ENCODE measurements at places on chromosomes 7 and 10. TPM values are rescaled to one million over a fixed set of nuclear protein-coding genes. Genes with fewer than 3 reads are reported as not detected.

The PLPP4 gene
- total RNA-seq = not detected

The OR6B1 gene
- total RNA-seq = not detected

The CISD1 gene
- total RNA-seq = 82.9 TPM

The NEUROG3 gene
- not detected for total RNA-seq

The UCMA gene
- total RNA-seq = not detected

The SLC18A3 gene
- not detected for total RNA-seq

The UBN2 gene
- total RNA-seq = 8.0 TPM

The PPP1R9A gene
- 0.45 TPM for total RNA-seq

DNA sequence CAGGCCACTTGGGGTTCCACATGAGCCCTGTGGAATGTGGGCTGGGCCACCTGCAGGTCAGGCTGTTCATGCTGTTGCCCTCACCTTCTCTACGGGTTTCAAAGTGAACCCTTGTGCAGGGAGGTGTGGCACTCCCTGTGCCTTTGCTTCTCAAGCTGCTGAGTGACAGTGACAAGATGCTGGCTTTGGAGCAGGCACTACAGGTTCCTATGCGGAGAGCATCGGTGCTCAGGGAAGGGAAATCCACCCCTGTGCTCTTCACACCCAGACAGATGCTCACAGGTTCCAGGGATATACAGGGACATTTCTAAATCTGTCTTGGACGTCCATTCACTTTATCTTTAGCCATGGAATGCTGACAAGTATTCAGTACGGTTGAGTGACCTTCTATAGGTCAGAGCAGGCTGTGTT is 1005.0 kb downstream of the LRMDA start:
- peak; percentile 25 for DNase-seq

DNA sequence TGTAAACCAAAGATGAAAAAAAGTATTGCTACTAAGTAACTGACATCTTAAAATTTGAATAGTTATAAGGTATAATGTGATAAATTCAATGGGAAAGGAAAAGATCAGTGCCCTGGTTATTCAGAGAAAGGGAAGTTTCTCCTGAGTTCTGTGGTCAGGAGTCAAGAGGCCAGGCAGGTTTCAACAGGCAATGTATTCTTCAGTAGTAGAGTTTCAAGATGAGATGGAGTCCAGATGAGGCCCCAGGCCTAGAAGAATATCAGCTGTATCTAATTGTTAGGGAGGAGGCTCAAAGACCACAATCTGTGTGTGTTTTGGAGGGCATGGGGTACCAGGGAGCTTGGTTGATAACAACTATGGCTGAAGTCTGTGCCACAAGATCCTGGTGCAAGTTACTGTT is 101.4 kb upstream of the DLX6 start:
- no peak for DNase-seq

- peak; percentile 32 for DNase-seq
Observed at GRCh38 chr7:76354981-76355730, 3.6 kb downstream of the YWHAG start.

DNA sequence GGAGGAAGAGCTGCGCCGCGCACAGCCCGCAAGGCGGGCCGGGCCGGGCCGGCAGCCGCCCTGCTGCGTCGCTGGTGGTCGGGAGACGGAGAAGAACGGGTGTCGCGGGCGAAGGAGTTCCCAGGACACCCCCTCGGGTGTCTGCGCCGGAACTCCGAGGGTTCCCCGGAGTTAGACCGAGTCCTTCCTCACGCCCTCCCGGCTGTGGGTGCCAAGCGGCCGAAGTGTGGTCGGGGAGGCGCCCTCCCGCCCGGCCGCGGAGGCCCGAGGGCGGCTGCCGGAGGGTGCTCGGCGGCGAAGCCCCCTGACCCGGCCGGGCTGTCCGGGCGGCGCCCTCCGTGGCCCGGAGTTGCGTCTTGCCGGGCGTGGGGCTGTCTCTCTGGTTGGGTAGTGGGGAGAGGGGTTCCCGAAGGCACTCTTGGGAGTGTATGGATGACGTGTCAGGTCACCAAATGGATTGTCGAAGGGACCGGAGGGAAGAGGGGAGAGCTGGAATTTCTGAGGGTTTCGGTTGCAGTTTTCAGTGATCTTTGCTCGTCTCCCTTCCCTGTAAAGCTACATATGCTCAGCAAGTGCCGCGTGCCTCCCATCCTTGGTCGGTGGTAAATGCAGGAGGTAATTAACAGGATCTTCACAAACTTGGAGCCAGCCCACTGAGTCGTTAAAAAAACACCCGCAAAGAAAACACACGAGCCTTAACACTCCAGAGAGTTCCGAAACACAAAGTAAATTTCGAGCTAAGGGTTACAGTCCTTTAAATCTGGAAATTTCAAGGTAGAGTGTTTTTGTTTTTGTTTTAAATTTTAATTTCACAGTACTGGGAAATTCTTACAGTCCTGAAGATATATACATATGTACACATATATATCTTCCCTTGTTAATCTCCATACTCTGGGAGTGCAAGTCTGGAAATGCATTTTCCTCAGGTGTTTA is 871 bp downstream of the ST7 start:
- DNase-seq = peak; percentile 79

GRCh38 chr10:129715805-129716204 is 248.3 kb downstream of the EBF3 start:
- no peak for DNase-seq

DNA sequence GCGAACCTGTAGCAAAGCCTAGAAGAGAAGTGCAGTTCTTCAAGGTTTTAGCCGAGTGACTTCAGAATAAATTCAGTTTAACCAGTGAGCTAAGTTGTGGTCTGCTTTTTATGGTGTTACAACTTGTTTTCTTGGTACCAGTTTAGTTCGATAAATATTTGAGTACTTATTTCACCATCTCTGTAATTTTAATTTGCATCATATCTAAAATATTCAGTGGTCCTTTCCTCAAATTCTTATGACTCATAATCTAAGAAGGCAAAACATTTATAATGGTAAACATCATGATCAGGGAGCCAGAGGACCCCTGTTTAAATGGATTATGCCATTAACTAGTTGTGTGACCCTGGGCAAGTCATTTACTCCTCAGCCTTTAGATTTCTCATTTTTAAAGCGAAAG is 4.1 kb upstream of the BMPER start:
- no peak for DNase-seq

DNA sequence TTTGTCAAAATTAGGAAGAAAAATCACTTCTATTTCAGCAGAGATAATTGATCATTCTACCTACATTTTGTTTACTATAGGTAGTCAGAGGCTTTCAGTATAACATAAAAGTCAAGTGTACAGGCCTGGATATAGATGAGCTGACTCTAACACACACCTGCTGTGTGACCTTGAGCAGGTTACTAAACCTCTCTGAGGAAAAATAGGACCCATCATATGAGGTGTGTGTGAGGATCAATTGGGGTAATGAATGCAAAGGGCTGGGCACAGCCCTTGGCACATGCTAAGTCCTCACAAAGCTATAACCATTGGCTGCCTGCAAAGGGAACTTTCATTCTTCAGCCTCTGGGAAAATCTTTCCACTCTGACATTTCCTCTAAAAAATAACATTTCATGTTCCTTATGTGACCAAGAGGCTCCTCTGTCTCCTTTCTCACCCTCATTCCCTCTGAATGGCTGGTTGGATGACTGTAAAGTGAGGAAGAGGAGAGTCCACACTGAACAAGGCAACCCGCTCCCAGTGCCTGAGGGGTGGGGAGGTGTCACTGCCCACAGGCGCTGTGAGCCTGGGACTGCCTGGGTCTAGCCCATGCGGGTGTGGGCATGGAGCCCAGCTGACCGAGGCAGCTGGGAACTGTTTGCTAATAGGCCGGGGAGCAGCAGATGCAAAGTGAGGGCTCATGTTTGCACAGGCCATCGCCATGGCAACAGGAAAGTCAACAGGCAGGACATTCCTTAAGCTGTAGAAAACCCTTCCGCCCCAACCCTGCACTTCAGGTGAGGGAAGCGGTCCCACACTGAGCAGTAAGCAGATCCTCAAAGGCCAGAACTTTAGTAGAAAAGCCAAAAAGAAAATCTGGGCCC is 36.8 kb downstream of the MYOF start:
- peak; percentile 94 for DNase-seq

DNA sequence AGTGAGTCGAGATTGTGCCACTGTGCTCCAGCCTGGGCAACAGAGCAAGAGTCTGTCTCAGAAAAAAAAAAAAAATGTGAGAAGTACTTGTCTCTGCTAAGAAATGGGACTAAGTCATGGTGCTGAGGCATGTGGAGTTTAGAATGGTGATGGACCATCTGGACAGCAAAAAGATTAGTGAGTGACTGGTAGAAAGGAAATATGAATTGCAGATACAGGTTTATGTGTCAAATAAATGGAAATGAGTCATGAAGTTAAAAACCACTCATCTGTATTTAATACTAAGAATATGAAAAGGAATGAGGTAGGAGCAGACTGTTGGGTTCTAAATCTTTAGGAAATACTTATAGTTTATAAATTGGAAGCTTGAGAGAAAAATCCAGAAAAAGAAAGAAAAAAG is 625.7 kb upstream of the ANKRD30A start:
- peak; percentile 21 for DNase-seq

GRCh38 chr10:96666741-96667140 is 53.6 kb downstream of the PIK3AP1 start:
- DNase-seq = no peak

GRCh38 chr10:72852508-72852907 is 41.0 kb upstream of the OIT3 start:
- no peak for DNase-seq

GRCh38 chr7:131235489-131236317 is 92.0 kb upstream of the MKLN1 start:
- peak; percentile 100 for DNase-seq

DNA sequence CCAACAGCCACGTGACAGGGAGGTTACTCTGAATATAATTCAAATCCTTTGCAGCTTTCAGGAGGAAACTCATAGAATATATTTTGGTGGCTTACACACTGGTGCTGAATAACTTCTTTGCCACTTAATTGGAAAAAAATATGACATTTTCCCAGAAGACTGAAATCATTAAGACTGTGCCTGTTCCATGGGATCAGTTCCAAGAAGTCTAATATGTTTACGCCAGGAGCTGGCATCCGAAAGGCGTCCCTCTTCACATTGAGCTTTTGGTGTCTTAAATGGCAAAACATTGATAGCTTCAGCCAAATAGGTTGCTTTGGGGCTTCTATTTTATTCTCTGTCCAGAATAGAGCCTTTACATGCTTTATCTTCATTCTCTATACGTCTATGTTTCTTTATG is 917.6 kb upstream of the LRRTM3 start:
- no peak for DNase-seq

Measured in fibroblast of the aortic adventitia (primary cell).